ENCODE measurements at places on chromosomes 2 and 18.
A peak's percentile ranks its signal among the peaks of the same experiment; 100 is the strongest.

DNA sequence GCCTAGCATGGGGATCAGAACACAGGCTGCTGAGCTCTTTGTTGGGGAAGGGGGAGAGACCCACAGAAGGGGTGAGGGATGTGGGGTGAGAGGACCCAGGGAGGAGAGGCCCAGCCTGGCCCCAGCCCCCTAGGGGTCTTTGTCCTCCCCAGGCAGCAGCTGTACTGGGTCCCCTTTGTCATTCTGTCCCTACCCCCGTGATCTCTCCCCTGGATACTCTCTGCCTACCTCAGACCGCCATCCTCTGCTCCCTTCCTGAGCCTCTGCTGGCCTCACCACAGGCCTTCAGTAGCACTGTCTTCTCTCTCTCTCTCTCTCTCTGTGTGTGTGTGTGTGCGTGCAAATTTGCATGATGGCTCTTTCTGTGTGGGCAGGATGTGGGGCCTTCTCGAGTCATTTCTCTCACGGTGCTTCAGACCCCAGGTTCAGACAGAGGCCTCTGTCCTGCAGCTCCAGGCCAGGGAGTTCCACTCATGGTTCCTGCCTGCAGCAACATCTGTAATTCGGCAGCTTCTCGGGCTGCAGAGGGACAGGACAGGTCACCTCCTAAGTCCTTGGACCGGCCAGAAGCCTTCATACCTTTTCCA, 1.4 kb downstream of the PSD4 start:
- DNase-seq, result no peak

GRCh38 chr18:3440341-3440740, 9.6 kb upstream of the TGIF1 start:
- no peak for DNase-seq

DNA sequence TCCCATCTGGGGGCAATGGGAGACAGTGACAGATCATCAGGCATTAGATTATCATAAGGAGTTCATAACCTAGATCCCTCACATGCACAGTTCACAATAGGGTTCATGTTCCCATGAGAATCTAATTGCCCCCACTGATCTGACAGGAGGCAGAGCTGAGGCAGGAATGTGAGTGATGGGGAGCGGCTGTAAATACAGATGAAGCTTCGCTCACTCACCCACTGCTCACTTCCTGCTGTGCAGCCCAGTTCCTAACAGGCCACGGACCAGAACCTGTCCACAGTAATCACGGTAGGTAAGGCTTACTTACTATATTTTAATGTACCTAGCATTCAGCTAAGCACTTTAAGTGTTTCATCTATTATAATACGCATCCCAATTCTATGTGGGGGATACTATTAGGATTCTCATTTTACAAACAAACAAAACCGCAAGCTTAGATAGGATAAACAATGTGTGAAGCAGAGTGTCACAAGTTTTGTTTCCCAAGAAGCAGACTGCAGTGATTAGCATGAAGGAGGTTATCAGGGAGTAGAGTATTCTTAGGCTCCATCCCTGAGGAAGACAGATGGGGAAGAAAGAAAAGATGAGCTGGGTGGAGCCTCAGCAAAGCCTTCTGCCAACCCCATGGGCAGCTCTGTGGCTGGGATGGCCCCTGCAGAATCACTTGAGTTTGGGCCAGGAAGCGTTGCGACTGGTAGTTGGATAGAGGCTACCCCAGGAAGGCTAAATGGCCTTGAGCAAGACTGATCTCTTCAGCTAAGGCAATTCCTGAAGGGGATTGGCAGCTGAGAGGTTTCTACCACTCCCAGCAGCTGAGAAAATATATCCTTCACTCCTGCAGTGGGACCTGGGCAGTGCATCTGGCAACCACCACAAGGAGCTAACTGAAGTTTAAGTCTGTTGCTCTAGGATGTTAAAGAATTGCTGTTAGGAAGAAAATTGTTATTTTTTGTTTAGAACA, 133.1 kb downstream of the MREG start:
- DNase-seq, result peak; percentile 30

GRCh38 chr18:73728657-73729056, 419.0 kb downstream of the FBXO15 start:
- DNase-seq, result no peak

DNA sequence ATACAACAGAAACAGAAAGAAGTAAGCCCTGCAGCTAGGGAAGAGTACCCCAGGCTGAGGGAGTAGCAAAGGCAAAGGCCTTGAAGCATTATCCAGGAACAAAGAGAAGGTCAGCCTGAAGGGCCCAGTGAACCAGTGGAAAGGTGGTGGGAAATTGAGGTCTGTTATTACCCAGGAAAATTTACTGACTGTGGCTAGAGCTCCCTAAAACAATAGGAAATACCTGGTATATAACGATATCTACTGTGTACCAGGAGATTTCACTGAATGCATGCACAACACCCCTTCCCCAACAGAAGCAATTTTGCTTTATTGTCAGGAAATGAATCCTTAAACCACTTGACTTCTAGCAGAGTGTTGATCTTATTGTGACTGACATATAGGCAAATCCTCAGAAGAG, 365.3 kb downstream of the ERBB4 start:
- DNase-seq, result no peak

GRCh38 chr18:42156281-42156680, 201.2 kb downstream of the PIK3C3 start:
- peak; percentile 31 for DNase-seq

DNA sequence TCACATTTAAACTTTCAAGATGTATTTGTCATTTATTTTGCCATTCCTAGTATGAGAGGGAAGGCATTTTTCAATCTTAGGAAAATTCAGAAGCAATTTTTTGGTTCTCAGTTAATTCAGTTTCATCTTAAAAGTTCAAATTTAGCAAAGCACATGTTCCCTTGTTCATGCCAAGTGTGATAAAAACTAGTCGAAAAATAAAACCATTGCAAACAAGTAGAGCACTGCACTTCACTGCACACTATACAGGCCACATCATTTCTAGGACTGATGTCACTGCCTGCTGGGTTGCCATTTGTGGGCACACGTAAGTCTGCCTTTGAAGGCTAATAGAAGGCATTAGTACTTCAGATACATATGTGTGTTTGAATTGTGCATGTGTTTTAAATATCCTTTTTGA, 14.3 kb downstream of the TBR1 start:
- no peak for DNase-seq

DNA sequence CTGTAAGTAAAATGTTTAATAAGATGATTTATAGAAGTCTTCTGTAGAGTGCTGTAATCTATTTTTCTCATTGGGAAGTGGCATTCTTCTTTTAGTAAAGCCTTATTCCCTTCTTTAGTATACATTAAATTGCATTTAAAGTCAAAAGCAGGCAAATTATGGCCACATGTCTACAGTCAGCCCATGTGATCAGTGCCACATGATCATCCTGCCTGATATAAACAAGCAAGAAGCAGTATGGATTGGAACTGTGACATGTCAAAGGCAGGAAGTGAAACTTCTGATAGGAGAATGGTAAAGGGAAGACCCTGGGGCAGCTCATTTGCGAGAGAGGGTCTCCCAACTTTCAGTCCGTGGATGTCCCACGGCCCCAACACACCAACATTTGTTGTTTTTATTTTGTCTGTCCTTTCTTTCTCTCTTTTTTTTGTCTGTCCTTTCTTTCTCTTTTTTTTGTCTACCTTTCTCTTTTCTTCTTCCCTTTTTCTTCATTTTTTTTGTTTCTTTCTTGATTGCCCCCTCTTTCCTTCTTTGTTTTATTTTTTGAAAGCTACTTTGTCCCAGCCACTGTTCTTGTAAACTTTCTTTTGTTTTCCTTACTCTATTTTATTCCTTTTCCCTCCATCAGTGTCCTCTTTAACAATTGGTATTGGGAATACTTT, 154.9 kb downstream of the DTNA start:
- DNase-seq, result no peak

GRCh38 chr2:144131042-144131441, 388.9 kb downstream of the ZEB2 start:
- DNase-seq, result no peak

DNA sequence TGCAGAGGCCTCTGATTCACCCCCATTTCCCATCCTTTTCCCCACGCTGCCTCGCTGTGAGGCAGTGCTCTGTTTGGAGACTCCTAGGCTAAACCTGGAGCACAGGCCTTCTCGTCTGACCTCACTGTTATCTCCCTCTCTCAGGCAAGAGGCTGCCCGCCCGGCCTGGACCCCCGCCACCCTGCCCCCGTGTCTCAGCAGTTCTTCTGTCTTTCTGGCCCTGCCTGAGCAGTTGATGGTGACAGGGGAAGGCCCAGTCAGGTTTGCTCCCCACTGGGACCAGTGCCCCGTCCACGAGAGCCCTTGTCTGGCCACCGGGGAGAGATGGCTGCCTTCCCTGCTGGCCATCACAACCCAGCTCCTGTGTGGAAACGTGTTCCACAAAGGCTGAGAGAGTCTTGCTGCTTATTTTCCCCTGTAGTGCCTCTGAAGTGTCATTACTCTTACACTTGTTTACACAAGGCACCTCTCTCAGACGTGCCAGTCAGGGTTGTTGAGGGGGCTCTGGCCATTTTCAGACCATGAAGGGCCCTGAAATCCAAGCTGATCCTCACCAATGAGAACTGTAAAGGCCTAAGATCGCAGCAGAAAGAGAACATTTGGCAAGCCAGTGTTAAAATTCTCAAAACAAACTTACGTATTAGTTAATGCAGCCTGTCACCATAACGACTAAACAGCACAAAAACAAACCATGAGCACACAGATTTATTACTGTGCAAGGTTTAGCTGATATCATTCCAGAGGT, 210.9 kb downstream of the NDUFA10 start:
- no peak for DNase-seq

DNA sequence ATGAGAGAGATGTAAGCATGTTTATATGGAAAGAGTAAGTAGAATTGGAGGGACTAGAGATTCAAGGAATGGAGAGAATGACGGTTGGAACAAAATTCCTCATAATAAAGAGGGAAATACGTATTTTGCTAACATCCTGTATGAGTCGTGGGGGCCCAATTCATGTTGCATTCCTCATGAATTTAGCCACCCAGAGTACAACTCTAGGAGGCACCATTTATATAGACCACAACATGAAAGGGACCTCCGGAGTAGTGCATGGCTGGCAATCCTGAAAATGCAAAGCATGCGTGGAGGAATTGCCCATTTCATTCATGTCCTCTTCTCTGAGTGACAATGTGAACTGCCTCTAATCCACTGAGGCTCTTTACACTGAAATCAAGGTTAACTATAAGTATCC, 168.2 kb downstream of the ZEB2 start:
- no peak for DNase-seq

GRCh38 chr2:1759611-1759930, 15.3 kb upstream of the PXDN start:
- no peak for DNase-seq

DNA sequence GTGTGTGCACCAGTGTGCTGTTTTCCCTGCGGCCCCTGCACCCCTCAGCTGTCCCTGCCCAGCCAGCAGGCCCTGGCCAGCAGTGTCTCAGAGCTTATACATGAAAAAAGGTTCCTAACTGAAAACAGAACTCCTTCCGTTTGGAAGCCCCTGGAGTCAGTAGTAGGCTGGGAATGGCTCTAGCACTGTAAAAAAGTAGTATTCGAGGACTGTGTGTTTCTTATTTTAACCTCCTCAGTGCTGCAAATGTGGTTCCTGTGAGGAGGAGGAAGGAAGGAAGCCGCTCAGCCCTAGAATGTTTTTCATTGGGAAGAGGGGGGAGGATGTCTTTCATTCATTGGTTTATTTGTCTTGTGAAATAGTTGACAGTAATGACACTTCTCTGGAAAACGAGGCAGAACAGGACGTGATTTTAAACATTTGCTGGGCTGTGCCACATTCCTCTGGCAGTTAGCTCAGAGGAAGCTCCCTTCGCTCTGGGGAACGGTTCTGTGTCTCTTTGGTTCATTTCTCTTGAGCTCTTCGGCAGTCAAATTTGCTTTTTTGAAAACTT, 103.5 kb downstream of the SPTBN1 start:
- DNase-seq, result peak; percentile 47

DNA sequence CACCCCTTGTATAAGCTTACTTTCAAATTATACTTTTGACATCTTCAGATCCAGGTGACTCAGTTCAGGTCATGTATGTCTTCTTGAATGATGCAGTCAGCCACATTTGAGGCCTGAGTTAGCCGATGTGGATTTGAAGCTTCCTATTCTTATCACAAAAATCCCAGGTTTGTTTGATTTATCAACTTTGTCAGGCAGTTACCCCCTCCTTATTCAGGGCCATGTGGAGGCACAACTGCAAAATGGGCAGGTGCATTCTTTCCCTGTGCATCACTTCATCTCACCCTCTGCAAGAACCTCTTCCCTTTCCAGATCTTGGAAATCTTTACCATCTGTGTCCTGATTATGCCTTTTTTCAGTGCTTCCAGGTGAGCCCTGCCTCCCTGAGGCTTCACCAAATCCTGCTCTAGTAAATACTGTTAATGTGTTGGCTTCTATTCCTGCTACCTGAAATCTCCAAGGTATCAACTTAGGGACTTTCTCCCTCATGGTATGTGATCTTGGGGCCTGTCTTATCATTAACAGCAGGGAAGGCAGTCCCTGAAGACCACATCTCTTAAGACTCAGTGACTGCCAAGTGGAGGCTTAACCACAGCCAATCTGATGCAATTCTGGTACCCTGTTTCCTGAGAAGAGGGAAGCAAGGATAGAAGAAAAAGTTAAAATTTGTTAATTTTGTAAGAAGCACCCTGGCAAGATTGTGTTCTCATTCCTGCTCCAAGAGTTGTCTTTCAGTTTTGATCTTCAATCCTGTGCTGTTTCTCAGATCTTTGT, 9.4 kb upstream of the ARHGAP28 start:
- DNase-seq, result no peak

GRCh38 chr2:79139423-79139822, 19.1 kb downstream of the REG1A start:
- DNase-seq, result no peak

GRCh38 chr2:138727956-138728355, 52.2 kb downstream of the NXPH2 start:
- no peak for DNase-seq

- no peak for DNase-seq
These were observed 69.8 kb upstream of the KCTD1 start for GRCh38 chr18:26618135-26618534.

GRCh38 chr2:29398384-29399237, 283.4 kb downstream of the CLIP4 start:
- no peak for DNase-seq

Measured in NCI-H82 (cell line).